ENCODE measurements at places on chromosomes 3 and 15. TPM values are rescaled to one million over a fixed set of nuclear protein-coding genes. Genes with fewer than 3 reads are reported as not detected.

GPR87 gene
- 11.0 TPM for polyA plus RNA-seq

DNA sequence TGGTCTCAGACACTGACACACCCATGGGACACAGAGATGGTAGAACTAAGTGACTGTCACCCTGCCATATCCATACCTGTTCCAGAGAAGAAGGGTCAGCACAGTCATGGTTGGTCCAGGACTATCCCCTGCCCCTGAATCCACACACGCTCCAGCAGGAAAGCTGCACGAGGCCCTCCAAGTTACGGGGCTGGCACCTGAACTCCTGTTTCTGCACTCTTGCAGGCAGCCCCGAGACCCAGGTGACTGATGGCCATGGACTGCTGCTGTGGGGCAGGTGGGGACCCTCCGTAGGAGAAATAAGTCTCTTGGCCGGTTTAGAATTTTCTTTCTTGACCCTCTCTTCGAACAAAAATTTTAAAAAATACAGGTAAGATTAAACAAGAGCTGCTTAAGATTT is 30.6 kb downstream of the CHDH start:
- no peak for DNase-seq

DNA sequence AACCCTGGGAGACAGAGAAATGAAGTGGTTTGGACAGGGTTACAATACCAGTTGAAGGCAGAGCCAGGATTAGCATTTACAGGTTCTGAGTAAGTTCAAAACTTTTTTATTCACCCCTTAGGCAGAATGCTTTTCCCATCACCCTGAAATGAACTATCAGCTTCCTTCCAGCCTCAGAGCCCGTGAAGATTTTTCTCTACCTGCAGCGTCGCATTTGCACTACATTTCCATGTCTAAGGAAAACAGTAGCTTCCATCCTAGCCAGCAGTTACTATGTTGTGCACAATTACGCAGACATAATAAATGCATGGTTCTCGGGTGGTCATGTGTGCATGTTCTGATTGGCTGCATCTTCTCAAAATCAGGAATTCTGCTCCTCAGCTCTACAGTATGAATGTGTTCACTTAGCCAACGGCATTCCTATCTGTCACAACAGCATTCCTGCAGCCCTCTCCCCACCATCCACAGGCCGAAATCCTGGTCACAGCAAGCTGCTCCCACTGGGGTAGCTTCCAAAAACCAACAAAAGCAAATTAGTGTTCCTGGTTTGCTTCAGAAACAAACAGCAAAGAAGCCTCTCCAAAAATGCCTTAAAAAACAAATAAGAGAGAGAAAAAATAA is 510.8 kb upstream of the SEMA6D start:
- DNase-seq = no peak

DNA sequence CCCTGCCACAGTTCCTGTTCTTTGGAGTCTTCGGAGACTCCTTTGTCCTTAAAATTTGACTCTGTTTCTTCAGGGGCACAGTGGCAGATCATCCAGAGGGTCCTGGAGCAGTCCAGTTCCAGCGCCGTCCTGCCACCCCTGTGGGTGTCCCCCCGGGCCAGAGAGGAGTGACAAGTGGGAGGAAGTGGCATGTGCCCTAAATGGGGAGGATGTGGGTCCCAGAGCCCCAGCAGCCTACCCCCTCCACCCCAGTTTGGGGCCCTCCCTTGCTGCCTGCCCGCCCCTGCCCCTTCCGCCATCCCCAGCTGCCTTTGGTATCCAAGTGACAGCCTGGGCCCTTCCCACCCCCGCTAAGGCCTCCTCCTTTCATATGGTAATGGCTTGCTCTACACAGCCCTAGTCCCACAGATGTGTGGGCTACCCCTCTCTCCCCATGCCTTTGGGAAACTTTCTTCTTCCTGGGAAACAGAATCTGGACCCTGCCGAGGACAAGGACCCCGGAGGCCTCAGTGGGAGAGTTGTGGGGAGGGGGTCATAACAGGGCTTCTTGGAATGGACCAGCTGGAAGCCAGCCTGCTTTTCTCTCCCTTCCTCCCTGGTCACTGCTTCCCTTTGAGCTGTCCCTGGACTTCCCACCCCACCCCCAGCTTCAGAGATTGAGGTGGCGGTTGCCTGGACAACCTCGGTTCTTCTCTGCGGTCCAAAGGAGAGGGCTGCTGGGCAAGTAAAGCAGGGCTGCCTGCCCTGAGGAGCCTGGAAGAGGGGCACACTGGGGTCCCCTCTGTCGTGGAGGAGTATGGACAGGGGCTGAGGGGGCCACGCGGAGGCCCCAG is 43.2 kb downstream of the KLHL25 start:
- no peak for DNase-seq

- no peak for DNase-seq
Observed at GRCh38 chr3:179771797-179772196, 119.0 kb downstream of the USP13 start.

UBL7 gene
- polyA plus RNA-seq = 50.9 TPM

SIDT1 gene
- 1.9 TPM for polyA plus RNA-seq

GRCh38 chr15:80489030-80489594 is 84.9 kb downstream of the ARNT2 start:
- no peak for DNase-seq

DNA sequence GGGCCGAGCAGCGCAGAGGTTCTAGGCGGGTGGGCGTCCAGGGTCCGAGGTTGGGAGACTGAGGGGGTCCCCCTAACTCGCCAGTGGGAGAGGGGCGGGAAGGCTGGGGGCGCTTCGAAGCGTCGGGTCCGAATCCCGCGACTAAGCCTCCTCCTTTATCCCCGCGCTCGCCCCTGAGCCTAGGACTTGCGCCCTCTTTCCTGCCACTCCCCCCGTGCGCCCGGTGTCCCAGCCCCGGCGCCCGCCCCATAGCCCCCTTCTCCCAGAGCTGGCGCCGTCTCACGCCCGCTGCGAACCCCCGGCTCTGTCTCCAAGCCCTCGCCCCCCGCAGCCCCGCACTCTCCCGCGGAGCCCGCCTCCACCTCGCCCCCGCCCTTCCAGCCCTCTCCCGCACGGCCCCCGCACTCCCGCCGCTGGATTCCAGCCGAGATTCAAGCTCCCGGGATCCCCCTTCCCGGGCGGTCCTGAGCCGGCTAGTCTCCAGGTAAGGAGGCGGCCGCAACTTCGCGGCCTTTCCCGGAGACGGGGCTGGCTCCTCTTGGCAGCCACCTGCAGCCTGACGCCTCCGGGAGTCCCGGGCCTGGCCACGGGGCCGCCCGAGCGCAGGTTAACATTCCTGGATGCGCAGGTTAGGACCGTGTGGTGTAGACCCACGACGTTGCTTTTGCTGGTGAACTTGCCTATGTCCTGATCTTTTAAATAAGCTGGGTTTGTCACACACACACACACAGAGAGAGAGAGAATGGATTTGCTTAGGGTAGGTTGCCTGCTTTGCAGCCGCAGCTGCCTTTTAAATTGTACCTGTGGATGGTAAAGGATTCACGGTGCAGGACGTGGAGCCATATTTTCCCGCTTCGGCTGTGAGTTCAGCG is 563 bp downstream of the PXYLP1 start:
- DNase-seq = peak; percentile 68

SEMA3G gene
- polyA plus RNA-seq = 0.48 TPM

GRCh38 chr3:42014458-42014920 is 52.6 kb upstream of the ULK4 start:
- DNase-seq = no peak

DNA sequence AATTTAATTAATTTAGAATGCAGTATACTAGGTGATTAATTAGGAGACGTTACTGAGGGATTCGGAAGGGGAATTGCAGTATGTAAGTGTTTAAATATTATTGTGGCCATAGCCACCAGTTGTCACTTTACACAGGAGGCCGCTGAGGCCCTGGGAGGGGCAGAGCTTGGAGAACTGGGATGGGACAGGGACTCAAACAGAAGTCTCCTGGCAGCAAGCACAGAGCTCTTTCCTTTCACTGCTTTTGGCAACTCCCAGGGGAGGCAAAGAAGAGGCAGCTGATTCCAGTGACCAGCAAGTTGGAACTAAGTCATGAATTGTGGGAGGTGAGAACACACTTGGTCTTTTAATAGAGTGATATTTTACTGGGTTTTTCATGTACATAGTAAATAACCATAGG is 248.6 kb downstream of the RPLP1 start:
- no peak for DNase-seq

TEX264 gene
- 98.7 TPM for polyA plus RNA-seq

DNA sequence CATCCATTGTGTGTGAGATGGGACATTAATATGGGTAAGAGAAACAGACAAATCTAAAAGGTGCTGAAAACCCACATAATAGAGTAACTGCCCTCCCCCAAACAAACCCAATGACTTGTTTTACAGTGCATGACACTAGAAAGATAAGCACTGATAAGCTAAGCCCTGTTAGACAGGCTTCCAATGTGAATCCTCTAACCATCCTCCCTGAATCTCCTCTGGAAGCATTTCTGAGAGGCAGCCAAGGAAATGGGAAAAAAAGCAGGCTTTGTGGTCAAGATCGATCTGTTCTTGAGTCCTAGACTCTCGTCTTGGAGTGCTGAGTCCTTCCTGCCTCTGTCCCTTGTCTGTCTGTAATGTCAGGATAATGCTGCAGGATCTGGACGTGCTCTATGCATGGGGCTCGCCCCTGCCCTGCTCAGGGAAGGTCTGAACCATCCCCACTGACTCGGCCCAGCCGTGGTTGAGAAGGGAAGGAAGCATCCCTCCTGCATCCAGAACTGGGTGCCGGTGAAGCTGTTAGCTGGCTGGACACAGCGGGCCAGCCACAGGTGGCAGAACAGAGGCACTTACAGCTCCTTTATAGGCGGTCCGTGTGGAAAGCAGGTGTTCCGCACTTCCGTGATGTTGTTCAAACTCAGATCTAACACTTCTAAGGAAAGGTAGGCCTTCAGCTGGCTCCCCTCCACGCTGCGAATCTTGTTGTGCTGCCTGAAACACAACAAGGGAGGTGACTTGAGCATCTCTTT is 84.1 kb downstream of the LRIG1 start:
- no peak for DNase-seq

- peak; percentile 60 for DNase-seq
Observed at GRCh38 chr3:183178833-183179549, 16.5 kb upstream of the LAMP3 start.

DNA sequence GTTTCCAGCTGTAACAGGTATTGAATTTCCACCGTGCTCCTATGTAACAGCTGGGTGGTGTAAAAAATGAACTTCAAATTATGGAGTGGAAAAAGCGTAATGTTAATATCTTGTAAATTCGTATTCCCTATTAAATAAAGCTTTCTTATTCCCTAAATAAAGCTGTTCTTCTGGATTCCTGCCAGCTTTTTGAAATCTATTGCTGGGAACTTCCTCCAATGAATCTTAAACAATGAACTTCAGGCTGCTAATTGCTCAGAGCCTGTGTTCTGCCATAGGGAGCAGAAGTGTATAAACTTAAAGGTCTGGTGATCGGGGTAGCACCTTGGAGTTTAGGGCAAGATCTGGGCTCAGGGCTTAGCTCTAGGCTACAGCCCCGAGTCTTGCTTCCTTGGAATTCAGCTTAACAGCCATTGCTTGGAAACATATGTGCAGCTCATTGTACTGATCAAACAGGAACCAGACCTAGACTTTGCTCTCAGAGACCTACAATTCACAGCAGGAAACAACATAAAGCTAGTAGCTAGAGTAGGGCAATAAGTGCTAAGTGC is 1.4 kb downstream of the ARL14 start:
- peak; percentile 46 for DNase-seq

CCPG1 gene
- polyA plus RNA-seq = 33.6 TPM

DNA sequence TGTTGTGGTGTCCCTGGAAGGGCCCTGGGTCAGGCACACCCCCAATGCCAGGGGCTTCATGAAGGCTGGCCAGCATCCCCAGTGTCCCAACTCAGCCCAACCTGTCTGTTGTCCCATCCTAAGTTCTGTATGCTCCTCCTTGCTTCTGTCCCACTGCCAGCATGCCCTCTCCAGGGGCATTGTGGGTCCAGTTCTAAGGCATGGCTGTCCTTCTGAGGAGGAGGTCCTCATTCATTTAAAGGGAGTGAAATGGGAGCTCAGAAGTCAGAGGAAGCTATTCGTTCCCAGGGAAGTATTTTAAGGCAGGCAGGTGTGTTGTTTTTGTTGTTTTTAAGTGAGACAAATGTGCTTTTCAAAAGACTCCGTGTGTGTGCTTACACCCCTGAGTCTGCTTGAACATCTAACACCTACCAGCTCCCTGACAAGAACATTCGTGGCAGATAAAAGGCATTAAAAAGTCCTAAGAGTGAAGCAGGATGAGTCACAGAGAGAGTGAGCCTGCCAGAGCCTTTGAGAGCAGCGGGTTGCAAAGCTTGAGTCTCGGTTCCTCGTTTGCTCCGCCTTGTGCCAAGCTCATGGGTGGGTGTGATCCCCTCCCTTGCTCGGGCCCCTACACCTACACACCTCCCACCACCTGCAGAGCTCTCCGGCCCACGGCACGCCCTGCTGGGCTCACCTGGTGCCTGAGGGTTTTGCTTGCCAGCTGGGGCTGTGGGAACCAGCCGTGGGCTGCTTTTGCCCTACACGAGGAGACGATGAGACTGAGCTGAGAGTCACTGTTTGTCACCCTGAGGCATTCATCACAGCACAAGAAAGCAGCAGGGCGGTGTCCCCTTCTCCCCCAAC is 183.4 kb upstream of the TOPAZ1 start:
- DNase-seq = peak; percentile 58

DNA sequence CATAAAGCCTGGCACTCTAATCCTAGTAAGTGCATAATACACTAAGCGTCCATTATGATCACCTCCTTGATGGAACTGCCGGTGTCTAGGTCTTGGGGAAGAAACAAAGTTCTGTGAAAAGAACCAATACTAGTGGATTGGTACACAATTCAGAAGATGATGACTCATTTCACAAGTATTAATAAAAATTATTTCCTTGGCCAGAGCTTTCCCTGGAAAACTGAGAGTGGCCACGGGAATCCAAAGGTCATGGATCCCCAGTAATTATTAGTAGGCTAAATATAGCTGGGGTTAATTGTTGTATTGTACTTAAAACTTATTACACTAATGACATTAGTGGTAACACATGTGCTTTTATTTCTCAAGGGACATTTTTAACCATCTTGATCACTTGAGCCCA is 808.0 kb upstream of the NR2F2 start:
- DNase-seq = no peak

UROC1 gene
- polyA plus RNA-seq = 1.5 TPM

KLHL40 gene
- polyA plus RNA-seq = not detected

EPHA6 gene
- polyA plus RNA-seq = 5.0 TPM

DNA sequence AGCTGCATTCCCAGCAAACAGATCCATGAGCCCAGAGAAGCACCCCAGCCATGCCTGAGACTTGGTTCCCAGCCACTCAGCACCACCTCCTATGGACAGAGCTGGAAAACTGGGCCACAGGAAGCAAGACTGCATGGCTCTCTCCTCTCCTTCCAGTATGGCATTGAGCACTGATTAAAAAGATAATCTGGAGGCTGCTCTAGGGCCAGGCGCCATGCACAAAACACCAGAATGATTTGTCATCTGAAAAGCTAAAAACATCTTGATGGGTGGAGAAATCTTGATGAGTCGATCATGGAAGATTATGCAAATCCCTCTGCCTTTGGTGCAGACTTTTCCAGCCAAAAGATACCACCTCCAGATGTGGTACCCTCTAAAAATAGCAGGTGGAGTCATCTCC is 62.7 kb upstream of the MRPS22 start:
- no peak for DNase-seq

DNA sequence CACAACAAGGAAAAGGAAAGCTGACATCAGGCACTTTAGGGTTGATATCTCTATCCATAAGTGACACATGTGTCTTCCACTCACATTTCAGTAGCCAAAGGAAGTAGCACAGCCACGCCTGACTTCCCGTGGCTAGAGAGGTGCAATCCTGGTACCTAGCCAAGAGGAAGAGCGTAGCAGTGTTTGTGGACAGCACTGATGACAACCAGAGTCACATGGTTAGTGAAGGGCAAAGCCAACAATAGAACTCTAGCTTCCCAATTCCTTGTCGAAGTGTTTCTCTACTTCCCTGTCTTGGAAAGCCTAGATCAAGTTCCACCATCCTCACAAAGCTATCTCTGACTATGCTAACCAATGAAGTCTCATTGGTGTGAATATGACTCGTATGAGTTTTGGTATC is 189.2 kb downstream of the RSL24D1 start:
- no peak for DNase-seq
